Body of pancreas (tissue), 4 donors: ENCODE measurements at places on chromosomes 4 and X. TPM values are rescaled to one million over a fixed set of nuclear protein-coding genes. Genes with fewer than 3 reads are reported as not detected.

SSX1 gene
- not detected for total RNA-seq

PPEF2 gene
- not detected for total RNA-seq

HELT gene
- not detected for total RNA-seq

TKTL1 gene
- total RNA-seq = not detected

KCND1 gene
- 0.52 TPM for total RNA-seq

ETDB gene
- not detected for total RNA-seq

MAGEA4 gene
- not detected for total RNA-seq

STAP1 gene
- not detected for total RNA-seq

REELD1 gene
- 0.78 TPM for total RNA-seq

TEX13C gene
- total RNA-seq = not detected

VEGFD gene
- 0.66 TPM for total RNA-seq

ANXA10 gene
- 14.0 TPM for total RNA-seq

IL2 gene
- total RNA-seq = not detected

MAP3K15 gene
- 0.33 TPM for total RNA-seq

FRG2 gene
- not detected for total RNA-seq
